ENCODE measurements at places on chromosomes 5 and 9.

DNA sequence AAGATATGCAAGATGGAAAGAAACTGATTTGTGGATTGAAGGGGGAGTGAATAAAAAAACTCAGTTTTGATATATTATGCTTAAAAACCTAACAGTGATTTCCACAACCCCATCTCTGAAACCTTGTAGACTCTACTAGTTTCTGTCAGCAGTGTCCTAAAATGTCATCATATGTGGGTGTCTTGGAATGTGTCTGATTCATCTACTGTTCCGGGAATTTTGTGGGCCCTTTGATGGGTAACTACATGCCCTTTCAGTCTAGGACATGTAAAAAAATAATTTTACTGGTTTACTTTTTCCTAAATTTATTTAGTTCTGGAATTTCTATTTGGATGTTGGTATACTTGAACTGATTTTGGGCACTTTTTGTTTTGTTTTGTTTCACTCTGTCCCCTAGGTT lies 118.9 kb upstream of the NMUR2 start:
- DNase-seq, result no peak

DNA sequence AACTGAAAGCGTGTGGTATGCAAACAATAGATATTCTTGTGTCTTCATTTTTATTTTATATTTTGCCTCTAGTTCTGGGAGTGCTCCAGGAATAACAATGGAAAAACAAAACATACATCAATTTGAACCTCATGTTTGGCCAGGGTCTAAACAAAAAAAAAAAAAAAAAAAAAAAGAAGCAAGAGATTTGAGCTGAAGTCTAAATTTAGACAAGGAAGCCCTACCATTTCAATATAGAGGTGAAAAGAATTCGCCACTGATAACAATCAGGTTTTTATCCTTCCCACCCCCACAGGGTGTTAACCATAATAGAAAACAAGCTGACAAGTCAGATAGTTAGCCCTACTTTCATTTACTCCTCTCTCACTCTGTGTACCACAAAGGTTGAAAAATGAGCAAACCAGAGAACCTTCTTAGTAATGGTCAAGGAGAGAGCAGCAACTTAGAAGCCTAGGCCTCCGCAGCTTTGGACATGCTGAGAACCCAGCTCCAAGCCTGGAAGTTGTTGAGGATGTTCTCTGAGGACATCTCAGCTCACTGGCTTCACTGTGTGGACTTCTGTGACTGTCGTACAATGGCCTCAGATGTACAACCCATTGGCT lies 118.2 kb upstream of the HMHB1 start:
- DNase-seq, result peak; percentile 84

- DNase-seq, result no peak
These were observed 120.4 kb upstream of the PTGER4 start for GRCh38 chr5:40559306-40559705.

DNA sequence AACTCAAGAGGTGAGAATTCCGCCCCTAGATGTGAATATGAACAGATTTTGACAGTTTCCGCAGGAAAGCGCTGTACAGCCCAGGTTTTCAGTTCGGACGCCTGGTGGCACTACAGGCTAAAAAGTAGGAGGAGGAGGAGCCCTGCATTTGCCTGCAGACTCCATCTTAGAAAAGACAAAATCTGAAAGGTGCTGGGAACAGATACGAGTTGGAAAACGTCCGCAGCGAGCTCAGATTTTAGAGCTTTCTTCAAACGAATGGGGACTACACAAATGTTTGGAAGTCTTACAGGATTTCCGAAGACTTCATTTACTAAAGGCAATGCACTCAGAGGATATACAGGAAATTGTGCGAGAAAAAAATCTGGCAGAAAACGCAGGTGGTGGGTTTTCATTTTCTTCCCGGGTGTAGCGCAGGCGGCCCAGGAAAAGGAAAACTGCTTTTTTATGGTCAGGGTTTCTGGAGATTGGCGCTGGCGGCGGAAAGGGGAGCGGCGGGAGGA lies 9.9 kb upstream of the PCDHB2 start:
- DNase-seq, result peak; percentile 47

DNA sequence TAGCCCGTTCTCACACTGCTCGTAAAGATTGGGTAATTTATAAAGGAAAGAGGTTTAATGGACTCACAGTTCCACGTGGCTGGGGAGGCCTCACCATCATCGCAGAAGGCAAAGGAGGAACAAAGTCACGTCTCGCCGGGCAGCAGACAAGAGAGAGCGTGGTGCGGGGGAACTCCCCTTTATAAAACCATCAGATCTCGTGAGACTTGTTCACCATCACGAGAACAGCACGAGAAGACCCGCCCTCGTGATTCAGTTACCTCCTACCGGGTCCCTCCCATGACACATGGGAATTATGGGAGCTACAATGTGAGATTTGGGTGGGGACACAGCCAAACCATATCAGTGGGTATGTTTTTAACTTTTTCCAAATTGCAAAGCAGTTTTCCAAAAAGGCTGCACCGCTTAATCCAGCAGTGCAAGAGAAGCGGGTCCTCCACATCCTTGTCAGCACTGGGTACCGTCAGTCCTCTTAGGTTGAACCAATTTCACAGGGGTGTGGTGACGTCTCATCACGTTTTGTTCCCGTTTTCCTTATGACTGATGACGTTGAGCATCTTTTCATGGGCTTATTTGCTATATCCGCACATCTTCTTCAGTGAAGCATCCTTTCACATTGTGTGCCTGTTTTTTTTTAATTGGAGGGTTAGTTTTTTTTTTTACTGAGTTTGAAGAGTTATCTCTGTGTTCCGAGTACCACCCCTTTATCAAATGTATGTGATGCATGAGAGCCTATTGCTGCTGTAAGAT lies 8.0 kb upstream of the FCN2 start:
- no peak for DNase-seq

GRCh38 chr5:142874540-142874939 lies 104.4 kb downstream of the ARHGAP26 start:
- DNase-seq, result no peak

- no peak for DNase-seq
These were observed 7.0 kb upstream of the MVB12B start for GRCh38 chr9:126319671-126320070.

DNA sequence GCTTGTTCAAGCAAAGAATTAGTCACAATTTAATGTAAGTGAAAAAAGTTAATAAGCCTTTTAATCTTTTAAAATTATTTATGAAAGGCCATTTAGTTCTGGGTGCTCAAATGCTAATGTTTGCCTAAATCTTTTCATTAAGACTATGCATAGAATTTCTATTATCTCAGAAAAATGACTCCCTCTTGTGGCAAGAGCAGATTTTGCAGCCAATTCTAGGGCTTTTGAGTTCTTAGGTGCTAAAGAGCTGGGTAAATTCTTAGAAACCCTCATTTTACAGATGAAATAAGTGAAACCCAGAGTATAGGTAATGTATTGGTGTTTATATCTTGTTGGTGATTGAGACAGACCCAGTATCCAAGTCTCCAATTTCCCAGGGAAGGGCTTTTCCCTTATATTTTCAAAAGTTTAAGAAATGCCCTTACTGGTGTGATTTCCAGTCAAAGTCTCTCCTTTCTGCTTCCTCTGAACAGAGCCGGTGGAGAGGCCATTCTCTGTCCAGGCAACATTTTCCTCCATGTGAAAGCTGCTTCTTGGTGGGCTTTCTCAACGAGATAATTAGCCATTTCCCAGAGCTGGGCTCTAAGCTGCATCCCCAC lies 24.1 kb upstream of the PCSK5 start:
- peak; percentile 82 for DNase-seq

DNA sequence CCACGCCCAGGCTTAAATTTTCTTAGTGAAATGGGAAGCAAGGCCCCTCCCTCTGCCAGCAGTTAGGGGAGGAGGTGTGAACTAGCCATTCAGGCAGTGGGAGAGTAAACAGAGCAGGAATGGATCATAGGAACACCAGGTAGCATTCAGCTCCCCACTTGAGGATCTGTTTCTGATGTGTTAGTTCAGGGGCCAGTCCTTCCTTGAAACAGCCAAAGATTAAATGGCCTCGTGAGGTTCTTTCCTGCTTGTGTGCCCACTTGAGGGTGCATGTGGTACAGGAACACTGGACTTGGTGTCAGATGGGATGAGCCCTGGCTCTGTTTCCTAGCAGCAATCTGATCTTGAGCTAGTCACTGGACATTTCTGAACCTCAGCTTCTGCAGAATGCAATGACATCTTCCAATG lies 21.2 kb downstream of the FAXDC2 start:
- DNase-seq, result peak; percentile 17

DNA sequence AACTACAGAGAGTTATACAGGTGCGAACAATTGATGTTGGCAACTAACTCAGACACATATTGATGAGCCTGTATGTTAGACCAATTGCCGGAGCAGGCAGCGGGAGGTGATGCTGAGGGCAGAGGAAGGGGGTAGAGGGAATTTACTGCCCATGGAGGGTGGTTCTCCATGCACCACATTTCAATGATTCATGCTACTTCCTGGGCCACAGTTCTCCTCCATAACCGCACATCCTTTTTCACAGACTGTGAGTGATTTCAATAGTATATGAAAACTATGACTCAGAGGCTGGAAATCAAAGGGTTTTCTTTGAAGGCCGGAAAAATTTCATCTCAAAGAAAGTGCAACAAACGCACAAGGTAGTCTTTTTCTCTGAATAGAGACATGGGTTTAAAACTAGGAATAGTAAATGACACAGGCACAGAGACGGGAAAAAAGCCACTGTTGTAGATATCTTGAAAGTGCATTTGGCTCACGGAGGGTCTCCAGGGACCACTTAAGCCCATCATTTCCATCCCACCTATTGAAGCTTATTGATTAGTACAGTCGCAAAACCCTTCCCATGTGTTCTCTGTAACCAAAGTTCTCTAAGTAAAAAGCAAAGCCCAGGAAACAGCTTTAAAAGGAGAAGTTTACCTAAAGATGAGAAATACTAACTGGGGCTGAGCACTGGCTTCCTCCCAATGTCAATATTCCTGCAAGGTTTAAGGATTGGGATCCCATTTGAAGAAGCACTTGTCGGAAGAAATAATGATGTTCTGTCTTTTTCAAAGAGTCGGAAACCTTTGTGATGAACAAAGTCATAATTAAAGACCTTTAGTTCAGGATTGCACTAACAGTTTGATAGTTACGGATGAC lies 28.0 kb upstream of the ADAM19 start:
- no peak for DNase-seq

DNA sequence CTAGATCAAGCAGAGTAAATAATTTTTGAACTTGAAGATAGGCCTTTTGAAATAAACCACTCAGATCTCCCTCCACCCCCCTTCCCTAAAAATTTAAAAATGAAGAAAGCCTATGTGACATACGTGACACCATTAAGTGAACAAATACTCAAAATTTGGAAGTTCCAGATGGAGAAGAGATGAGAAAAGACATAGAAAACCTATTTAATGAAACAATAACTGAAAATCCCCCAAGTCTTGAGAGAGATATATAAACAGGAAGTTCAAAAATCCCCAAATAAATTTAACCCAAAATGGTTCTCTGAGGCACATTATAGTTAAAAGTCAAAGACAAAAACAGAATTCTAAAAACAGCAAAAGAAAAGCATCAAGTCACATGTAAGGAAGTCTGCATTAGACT lies 428.6 kb downstream of the PSAT1 start:
- no peak for DNase-seq

DNA sequence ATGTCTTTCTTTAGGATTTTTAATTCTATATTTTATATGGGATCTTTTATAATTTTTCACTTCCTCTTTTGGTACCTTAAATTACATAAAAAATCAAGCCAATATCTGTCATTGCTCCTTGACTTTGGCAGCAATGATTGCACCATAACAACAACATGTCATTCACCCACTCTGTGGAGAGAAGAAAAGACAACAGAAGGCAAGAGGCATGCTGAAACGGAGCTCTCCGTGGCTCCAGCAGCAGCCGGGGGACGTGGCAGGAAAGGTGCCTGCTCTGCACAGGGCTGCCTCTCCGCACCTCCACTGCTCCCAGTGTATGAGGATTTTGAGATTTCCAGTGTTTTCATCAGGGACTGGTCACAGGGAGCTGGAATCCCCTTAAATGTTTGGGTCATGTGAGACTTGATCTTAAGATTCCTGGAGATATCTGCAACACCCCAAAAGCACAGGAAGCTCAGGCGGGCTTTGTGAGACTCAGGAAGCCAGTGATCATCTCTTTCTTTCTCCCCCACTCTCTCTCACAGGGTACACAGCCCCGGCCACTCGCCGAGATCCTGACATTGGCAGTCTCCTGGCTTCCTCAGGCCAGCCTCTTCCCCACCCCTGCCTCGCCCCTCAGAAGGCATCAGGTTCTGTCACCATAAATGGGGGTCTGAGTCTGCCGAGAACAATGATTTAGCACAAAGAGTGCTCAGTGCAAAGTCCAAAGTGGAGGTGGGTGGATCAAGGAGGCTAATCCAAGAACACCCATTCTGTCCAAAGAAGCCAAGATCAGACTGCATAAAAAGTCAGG lies 74.6 kb downstream of the ACTL7B start:
- peak; percentile 33 for DNase-seq

DNA sequence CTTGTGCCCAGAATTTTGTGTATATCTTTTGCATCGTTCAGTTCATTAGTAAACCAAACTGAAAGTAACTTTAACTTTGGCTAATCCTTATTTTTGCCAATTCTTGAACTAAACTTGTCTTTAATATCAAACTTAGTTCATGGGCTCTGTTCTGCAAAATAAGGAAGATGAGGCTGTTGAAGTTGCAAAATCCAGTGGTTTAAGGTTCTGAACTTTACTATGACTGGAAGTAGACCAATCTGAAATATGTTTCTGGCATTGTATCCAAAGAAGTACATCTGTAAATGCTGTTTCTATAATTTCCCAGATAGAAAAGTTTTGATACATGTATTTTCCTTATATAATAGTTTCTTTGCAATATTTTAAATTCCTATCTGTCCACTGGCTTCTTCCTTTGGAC lies 238.1 kb downstream of the CETN3 start:
- no peak for DNase-seq

GRCh38 chr5:142356349-142356715 lies 31.5 kb upstream of the SPRY4 start:
- no peak for DNase-seq

DNA sequence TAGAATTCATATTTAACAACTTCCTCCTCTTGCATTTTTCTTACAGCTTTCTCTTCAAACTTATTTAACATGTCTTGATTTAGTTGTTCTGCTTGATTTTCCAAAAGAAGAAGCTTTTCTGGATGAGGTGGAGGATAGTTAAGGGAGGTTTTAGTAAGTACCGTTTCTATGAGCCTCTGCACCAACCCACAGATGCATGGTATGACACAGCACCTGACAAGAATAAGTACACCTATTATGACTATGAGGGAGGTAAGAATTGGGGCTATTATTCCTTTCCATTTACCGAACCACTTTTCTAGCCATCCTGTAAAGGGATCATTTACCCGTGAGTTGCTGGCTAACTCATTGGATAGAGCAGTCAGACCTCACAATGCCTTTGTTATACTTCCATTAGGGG lies 2.5 kb upstream of the HMGCS1 start:
- DNase-seq, result no peak

DNA sequence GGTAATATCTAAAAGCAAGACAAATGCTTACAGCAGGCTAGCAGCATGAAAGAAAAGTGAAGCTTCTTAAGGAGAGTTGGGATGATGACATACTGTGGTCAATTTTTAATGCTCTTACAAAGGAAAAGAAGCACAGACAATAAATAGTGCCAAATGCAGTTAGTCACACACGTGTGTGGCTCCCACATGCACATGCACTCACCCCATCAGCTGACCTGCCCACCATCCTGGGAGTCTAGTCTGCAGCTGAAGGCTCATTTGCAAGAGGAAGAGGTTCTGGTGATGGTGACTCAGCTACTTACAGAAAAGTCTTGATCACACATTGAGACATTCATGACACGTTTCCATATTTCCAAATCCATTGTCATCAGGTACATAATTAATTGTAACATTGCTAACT lies 129.3 kb downstream of the MRPL36 start:
- no peak for DNase-seq

GRCh38 chr9:18384066-18384465 lies 89.9 kb upstream of the ADAMTSL1 start:
- no peak for DNase-seq
